ENCODE measurements at places on chromosomes 11 and 22. TPM values are rescaled to one million over a fixed set of nuclear protein-coding genes. Genes with fewer than 3 reads are reported as not detected.

DNA sequence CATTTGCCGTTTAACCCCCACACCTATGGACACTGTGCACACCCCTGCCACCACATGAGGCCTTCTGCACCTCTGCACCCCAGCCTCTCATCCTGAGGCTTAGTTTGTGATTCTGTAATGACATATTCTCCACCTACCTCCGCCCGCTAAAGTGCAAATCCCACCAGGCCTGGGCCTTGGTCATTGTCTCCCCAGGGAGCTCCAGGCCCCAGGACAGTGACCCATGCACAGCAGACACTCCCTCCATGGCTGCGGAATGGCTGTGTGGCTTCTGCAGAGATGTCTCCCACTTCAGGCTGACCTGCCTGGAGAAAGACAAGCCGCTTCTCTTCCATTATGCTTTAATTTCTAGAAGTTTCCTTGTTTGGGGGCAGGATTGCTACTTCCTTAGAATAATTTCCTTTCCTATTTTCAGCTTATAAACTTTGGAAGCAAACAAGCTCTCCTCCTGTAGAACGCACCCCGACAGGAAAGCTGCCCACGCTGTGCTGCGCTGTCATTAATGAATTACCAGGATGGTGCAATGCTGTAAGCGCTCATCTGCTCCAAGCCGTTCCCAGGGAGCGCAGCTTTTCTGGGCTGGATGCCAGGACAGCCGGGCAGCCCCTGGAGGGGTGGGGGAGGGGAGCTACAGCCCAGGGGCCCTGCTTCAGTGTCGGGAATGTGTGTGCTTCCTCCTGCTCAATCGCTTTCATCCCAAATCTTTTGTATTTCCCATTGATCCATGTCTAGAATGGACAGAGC, 618.0 kb downstream of the BRD1 start:
- no peak for DNase-seq

- DNase-seq, result no peak
Observed at GRCh38 chr22:26912655-26913345, 255.4 kb downstream of the MIAT start.

DNA sequence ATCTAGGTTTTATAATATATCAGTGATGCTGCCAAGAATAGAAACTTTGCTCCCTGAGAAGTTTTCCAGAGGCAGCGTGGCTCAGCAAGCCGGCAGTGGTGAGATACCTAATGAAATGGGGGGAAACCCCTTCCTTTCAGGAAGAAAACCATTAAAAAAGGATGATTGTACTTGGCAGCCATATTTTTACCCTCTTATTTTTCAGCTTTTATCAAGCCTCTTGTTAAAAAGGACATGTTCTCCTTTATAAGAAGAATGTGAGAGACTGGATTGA, 9.0 kb upstream of the ME3 start:
- no peak for DNase-seq

DNA sequence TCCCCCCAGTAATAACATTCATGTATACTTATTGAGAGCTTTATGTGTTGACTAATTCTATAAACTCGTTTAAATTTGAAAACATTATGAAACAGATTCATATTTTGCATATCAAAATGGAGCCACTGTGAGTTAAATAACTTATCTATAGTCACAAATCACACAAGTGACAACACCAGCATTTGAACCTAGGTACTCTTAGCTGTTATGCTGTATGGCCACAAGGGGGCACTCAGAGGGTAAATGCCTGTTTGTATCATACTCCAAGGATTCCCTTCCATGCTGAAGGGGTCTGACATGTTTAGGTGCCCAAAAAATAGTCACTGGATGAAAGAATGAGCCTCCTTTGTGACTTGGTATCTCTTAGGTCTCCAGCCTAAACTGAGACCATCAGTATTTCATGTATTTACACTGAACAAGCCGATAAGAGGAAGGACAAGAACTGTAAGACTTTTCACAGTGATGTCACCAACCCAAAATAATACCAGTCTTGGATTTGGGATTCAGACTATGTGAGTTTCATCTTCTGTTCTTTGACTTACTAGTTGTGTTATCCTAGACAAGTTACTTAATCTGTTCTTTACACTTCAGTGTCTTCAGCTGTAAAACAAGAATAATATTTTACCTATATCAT, 12.2 kb upstream of the OR52D1 start:
- peak; percentile 50 for DNase-seq

GRCh38 chr11:113859665-113860064, 15.7 kb downstream of the USP28 start:
- DNase-seq, result no peak

The TMEM86A gene
- total RNA-seq, result 0.58 TPM

The SYT12 gene
- not detected for total RNA-seq

The TBX1 gene
- total RNA-seq, result not detected
